ENCODE measurements at places on chromosomes 12 and 14.

GRCh38 chr12:59431266-59431665, 164.6 kb upstream of the SLC16A7 start:
- DNase-seq: no peak

GRCh38 chr14:69715725-69716477, 51.0 kb upstream of the SRSF5 start:
- peak; percentile 43 for DNase-seq

GRCh38 chr12:46659032-46659650, 166.7 kb downstream of the SLC38A4 start:
- no peak for DNase-seq

GRCh38 chr12:116429826-116430360, 129.3 kb upstream of the MAP1LC3B2 start:
- no peak for DNase-seq

DNA sequence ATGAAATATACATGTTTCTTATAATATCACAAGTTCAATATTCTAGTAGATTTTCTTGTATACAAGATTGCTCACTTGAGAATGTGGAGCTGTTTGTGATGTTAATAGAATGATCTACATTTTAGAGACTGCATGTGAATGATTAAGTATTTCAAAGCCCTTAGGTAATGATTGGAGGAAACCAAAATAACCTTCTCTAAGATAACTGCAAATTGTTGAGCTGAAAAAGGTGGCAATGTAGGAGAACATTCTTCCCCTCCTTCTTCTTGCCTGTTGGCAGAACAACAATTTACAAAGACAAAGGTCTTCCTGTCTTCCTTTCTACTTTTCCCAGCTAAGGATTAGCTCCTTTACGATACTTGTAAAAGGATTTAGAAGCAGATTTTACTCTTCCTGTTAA, 2.0 kb upstream of the CLEC6A start:
- no peak for DNase-seq

- DNase-seq: no peak
Measured at GRCh38 chr14:99300190-99300589, 28.2 kb upstream of the BCL11B start.

DNA sequence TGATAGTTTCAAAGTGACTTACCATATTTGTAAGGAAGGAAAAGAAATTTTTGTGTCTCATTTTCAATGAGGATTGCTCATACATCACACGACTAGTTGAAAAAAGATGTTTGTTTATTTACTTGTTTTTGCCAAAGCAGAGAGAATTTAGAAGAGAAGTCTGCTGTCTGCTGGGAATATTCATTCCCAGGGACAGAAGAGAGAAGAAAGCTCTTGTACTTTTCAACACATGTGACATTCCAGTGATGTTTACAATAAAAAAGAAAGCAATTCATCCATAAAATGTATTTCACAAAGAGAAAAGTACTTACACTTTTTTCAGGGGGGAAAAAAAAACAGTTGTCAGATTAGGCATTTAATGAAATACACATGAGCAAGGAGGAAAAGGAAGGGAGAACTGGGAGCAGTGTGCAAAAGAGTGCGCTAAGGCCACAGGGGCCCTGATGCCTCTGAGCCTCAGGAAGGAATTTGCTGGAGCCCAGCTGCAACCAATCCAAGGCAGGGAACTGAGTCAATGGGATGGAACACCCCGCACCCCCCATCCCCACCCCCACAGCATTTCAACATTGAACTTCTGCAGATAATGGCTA, 115.0 kb downstream of the RPAP3 start:
- no peak for DNase-seq

DNA sequence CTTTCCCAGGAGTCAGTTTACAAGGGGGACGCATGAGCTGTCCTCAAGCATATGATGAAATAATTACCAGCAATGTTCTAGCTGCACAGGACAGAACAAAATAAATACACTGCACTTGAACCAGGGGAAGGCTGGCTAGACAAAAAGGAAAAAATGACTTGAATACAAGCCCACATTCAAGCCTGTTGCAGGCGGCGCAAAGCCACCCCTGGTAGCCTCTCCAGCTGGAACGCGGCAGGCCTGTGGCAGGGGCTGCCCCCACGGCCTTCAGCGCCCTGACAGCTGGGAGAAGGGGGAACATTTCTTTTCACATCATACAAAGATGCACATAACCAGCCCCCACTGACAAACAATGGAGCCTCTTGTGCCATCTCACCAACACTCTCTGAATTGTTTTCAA, 57.1 kb downstream of the TRAFD1 start:
- DNase-seq: peak; percentile 23

- peak; percentile 75 for DNase-seq
Measured at GRCh38 chr12:123064885-123065619, 84.6 kb downstream of the ARL6IP4 start.

- no peak for DNase-seq
Measured at GRCh38 chr12:22361785-22362184, 27.3 kb upstream of the ST8SIA1 start.

- no peak for DNase-seq
Measured at GRCh38 chr14:85764822-85765221, 234.9 kb downstream of the FLRT2 start.

DNA sequence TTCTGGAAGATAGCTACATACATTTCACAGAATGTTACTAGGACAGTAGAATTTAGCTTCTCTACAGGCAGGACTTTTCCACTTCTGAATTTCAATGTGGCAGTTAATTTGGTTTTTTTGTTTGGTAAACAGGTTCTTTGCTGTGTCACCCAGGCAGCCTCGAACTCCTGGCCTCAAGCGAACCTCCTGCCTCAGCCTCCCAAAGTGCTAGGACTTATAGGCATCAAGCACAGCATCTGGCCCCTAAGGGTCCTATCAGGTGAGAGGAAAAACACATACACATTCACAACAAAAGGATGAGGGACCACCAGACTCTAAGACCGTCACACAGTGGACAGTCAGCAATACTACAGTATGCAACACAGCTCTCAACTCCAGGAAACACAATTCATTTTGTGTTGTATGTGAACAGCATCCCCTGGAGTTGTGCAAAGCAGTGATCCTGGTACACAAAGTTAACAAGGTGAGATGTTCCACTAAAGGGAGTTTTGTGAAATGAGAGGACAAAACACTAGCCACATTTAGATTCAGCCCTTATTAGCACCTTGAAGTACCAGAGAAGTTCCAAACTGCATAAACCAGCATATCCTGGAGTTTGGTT, 6.9 kb downstream of the ATP2B1 start:
- no peak for DNase-seq

GRCh38 chr12:74538491-74539258, 1.0 kb downstream of the ATXN7L3B start:
- DNase-seq: no peak

DNA sequence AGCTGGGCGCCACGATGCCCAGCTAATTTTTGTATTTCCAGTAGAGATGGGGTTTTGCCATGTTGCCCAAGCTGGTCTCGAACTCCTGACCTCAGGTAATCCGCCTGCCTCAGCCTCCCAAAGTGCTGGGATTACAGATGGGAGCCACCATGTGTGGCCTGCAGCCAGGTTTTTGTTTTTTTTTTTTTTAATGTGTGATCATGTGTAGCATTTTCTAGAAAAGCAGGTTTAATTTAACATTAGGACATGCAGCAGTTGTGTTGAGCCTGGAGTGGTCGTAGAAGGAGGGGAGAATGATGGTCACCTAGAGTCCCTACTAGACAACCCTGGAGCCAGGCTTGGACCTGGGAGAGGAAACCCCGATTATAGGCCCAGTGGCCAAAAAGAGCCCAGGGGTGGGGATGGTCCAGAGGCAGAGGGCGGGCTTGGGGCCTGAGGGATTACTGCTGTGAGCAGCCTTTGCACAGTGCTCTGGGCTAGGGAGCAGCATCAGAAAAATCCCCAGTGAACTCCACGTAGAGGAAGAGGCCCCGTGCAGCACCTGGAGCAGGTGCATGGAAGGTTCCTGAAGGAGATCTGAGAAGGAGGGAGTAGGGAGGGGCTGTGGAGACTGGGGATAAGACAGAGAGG, 13.6 kb downstream of the DLK1 start:
- no peak for DNase-seq

DNA sequence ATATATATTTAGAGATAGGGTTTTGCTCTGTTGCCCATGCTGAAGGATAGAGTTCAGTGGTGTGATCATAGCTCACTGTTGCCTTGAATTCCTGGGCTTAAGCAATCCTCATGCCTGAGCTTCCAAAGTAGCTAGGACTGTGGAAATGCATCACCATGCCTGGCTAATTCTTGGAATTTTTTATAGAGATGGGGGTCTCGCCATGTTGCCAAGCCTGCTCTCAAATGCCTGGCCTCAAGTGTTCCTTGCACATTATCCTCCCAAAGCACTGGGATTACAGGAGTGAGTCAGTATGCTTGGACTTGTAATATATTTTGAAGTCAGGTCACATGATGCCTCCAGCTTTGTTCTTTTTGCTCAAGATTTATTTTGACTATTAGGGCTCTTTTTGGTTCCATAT, 178.0 kb downstream of the RPAP3 start:
- no peak for DNase-seq
